GDM1 (cell line): ENCODE measurements at places on chromosomes 7 and 10.

DNA sequence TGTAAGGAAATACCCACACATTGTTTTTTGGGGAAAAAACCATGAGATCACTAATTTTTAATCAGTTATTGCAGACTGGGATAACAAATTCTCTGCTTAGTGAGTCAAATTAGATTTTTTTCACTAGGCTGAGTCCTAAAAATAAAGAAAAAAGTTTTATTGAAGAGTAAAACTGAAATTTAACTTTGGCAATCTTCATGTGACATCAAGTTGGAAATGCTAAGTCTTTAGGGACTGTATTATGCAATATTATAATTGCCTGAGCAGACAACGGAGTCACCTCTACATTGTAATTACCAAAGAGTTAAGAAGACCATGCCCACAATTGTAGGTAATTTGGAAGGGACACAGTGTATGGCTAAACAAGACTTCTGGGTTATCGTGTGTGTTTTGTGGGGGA, 2.2 kb upstream of the CLEC5A start:
- DNase-seq, result no peak

DNA sequence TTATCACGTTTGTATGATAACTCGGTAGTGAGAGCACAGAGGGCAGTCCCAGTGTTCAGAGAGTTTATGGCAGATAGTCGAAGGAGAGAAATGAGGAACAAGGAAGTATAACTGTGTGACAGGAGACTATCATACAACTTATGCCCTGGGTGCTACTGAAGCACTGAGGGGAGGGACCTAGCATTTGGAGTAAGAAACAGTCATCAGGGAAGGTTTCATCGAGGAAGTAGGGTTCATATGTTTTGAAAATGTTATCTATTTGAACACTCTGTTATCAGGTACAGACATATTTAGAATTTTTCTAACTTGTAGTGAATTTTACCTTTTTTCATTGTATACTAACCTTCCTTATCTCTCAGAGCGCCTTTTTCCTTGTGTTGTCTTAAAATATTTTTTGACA, 1214.4 kb upstream of the C7orf33 start:
- DNase-seq, result no peak

DNA sequence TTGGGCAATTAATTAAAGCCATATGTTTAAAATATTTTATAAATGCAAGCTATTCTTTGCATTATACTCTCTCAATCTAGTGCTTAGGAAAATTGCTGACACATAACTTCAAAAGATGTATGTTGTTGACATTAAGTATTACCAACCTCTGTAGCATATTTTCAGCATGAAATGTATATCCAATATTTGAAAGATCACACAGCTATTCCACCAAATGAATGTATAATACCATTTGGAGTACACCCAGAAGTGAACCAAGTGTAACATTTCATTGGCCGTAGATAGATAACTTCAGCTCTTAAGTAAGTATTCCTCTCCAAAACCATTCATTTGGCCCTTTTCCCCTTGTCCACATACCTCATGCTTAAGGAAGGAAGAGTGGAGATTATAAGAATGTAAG, 104.6 kb downstream of the HECTD2 start:
- no peak for DNase-seq

DNA sequence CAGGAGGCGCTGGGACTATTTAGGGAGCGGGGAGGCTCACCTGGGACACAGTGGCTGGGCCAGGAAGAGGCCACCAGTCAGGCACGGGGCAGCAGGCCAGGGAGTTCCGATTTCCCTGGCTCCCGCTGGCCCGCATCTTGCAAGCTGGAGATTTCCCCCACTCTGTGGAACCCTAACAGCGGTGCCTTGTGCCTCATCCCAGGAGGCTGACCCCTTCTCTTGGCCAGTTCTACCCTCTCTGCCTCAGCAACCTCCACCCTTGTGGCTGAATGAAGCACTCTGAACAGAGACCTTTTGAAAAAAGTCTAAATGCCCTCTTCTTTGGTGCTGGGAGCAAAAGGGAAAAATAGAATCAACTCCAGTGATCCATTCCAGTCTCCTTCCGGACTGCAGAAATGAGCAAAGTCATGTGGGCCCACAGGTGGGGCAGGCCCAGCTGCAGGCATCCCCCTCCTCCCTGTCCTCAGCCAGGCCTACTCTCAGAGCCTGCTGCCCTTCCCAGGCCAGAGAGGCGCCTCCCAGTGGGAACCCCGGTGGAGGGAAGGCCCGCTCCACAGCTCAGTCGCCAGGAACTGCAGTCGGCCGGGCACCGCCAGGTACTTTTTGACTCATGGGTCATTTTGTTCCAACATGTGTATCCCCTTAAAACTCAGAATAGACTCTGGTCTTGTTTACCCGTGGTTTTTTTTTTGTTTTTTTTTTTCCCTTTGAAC, 155.5 kb downstream of the ZNF248 start:
- no peak for DNase-seq

DNA sequence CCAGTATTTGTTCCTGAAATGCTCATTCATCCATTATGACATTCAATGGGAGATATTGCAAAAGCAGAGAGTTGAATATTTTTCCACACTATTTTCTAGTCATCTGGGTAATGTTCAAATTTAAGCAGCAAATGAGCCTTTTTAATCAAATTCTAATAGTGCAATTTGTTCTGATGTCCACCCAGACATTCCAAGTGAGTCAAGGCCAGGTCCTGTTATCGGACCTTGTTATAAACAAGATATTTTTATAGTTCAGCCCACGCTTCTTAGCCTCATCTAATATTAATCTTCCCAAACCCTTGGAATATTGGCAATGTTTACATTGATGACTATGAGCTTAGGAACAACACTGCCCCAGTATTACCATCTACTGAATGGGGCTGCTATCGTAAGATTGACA, 500.1 kb upstream of the PHF14 start:
- no peak for DNase-seq

DNA sequence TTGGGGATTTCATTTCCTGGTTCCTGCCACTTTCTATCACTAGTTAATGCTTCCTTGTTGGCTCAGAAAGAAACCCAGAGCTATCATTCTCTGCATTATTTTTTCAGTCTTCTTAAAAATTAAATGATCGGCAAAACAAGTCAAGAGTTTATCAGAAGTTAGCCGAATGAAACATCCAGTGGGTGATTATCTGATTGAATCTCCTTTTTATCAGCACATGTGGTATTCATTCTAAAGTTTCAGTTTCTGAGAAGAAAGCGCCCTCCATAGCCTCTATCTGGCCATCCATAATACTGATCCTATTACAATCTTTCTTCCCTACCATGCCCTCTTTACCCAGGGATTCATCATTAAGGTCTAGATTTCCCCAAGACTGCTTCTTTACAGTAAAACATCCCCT, 71.8 kb downstream of the OSBPL3 start:
- no peak for DNase-seq

DNA sequence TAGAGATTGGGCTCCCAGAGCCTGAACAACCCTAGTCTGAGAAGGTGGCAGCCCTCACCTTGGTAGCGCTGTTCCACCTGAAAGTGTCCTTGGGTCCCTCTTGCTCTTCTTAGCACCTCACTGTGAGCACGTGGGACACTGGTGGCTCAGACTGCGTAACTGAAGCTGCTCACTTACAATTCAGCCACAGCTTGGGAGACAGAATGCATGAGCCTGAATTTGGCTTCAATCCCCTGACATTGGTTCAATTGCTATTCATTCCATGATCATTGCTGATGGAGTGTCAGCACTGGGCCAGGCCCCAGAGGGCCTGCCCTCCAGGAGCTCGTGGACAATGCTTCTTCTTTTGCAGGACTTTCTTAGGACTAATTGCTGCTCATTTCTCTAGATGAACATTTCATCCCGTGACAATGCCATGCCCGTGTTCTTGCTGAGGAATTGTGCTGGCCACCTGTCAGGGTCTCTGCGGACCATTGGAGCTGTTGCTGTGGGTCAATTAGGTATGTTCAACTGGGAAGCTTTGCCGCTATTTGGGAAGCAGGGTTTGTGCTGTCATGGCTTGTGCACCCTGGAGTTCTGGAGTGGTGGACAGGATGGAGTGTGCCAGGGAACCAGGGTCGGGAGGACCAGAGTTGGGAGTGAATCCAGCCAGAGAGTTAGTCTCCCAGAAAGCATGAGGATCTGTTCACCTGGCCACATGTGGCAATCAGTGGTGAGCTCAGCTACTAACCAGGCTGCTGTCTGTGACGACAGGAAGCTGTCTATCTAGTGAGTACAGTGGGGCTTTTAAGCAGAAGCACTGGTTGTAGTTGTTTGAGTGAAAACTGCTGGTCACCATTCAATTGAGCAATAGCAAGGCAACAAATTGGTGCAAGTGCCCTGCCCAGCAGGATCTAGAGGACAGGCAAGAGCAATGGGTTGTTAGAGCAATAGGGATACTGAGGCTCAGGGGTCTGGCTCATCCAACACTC, 105.1 kb downstream of the WDFY4 start:
- no peak for DNase-seq

- DNase-seq, result no peak
Measured at GRCh38 chr7:143408686-143409561, at the start of gene EPHA1. TSS of gene EPHA1 (minus strand) at chr7:143408856. CDS start at chr7:143408805, 51 bp downstream.

DNA sequence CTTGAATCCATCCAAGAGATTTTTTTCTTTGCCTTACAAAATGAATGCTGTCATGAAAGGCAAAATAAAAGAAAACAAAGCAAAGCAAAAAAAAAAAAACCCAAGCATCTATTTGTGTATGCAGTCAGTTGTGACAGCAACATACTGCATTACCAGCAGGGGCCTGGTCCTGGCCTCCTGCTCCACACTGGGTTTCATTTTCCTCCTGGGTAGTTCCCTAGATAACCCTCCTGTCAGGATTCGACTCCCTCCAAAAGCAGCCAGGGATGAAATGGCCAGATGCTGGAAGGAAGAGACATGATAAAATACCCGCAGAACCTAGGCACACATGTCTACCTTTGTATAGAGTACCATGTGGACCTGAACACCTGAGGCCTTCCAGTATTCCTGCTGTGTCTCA, 148.6 kb downstream of the NRCAM start:
- no peak for DNase-seq

- DNase-seq, result no peak
Measured at GRCh38 chr7:78234634-78235033, 436.1 kb downstream of the PHTF2 start.

DNA sequence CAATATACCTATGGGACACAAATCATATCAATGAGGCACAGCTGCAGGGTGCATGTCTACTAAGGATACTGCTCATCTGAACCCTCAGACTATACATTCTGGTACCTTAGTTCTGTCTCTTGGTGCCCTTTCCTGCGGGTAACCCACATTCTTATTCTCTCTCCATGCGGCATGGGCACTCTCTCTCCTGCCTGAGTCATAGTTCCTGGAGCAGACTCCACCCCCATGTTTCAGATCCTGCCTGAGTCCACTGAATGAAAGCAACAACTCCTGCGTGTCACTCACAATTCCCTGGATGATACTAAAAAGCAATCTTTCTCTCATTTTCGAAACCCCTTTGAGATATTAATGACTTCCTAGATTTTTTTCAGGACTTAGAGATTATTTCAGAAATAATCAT, 653.1 kb upstream of the C7orf33 start:
- DNase-seq, result no peak

DNA sequence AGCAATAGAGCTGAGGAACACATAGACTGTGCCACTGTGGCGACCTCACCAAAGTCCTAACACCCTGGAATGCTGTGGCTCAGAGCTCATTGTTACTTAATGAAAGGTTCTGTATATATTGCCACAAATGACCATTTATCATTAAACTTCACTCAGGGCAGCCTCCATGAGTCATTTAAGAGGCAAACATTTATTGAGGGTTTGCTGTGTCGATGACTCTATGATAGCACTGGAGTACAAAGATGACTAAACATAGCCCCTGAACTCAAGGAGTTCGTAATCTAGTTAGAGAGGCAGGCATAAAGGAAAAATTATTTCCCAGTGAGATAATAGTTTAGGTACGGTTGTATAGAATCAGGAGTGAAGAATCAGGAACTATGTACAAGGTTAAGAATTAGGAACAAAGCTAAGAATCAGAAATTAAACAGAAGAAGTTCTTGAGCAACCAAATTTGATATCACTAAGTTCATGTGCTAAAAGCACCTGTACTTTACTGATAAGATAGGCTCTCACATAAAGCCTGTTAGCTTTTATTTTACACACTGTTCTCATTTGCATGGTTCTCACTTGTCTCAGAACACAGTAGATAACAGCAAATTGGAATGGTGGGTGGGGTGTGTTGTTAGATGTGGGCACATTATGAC, 7.9 kb downstream of the ENTPD7 start:
- DNase-seq, result no peak

- DNase-seq, result no peak
Measured at GRCh38 chr7:51021906-51022570, 239.3 kb upstream of the GRB10 start.

DNA sequence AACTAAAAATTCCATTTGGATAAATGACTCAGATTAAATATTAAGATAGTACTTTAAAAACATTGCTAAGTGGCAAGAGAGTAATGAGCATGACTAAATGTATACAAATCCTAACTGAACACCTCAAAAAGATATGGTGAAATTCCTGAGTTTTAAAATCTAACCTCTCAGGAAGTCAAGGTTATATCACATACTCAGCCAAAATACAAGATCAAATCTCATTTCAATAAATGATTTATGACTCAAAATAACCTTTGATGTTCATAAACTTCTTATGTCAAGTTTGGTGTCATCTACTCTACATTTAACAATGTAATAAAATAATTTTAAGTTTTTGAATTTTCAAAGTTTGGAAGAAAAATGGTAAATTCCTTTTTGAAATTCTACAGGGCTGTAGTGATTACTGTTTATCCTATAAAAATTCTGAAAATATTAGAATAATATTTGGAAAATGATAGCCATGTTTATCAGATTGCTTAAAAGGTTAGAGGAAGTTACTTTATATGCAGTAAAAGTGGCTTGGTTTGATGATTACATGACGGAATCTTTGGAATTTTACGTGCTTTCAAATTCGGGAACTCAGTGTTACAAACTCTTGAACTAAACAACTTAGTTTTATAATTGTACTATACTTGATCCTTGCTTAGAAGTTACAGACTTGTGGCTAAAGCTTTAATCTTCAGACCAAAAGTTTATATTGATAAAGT, 43.7 kb downstream of the ASZ1 start:
- DNase-seq, result no peak

GRCh38 chr7:133099633-133100286, 17.9 kb upstream of the CHCHD3 start:
- no peak for DNase-seq

DNA sequence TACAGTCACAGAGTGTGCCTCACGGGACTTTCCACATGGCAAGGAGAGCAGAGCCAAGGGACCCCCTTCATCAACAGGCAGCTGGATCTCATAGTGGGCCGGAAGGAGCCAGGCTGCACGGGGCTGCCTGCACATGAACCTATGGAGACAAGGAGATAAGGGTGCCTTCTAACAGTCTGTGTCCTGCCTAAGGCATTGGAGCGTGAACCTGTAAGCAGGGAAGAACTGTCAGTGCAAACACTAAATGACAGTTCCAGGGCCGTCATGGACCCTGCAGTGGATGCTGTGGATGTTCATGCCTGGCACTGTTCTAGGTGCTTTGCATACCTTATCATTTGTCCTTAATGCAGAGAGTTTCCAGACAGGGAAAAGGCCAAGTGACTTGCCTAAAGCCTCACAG, 85.9 kb downstream of the WIPF3 start:
- DNase-seq, result no peak

- DNase-seq, result no peak
Measured at GRCh38 chr7:5776894-5777660, 4.4 kb downstream of the RNF216 start.
